NCI-H1105 treated with DMSO at 0.1 percent for 48 hours (cell line): ENCODE measurements at places on chromosomes 2 and 18.

DNA sequence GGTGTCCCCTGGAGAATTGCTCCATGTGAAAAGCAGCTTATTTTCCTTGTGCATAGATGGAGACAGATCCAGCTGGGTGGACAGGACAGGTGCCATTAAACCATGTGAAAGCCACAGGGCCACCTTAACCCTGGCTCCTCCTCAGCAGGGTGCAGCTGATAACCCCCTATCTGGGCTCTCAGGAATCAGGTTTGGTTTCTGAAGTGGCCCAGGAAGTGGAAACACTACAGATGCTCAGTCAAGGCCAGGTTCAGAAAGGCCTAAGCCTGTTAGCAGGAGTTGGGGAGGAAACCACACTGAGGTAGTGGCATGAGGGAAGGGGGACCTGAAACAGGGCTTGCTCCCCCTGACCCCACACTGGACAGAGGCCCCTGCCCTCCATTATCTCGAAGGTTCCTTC lies 217.0 kb downstream of the SPP2 start:
- no peak for DNase-seq

DNA sequence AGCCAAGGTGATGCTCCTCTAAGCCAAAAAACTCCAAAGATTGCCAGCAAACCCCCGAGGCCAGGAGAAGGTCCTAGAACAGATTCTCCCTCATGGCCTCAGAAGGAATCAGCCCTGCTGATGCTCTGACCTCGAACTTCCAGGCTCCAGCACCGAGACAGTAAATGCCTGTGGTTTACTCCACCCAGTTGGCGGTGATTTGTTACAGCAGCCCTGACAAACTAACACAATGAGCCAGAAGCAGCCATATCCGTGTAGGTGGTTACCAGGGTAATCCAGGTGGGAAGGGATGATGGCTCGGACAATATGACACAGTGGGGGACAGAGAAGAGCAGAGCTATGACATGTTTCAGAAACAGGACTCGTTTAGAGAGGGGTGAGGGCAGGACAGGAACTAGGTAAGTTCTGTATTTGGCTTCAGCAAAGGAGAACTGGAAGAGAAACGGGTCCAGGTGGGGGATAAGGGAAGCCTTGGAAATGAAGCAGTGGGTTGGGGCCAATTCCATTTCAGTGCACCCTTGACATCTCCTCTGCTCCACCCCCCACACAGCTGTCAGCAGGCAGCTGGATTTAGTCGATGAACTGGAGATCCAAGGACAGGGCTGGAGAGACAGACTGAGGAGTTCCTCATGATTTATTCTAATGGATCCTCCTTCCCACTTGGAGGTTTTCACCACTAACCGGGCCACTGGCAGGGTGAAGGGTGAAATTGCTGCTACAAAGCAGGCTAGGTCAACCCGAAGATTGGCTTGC lies 179.7 kb upstream of the SH3BP4 start:
- DNase-seq = no peak

DNA sequence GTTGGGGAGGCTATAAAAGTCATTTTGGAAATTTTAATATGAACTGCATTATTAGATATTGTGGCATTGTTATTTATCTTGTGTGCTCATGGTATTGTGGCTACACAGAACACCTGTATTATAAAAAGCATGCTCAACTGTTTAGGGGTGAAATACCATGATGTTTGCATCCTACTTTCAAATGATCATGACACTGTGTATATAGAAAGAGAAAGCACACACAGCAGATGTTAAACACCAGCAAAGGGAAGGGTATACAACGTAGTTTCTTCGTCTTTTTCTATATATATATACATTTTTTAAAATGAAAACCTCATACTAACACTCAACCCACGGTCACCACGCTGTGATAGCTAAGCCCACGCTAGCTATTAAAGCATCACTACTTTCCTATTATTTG lies 27.1 kb downstream of the STARD7 start:
- no peak for DNase-seq

GRCh38 chr18:48791636-48792105 lies 159.1 kb downstream of the SMAD7 start:
- no peak for DNase-seq

- DNase-seq = no peak
These were observed 24.8 kb upstream of the TFCP2L1 start for GRCh38 chr2:121309801-121310200.

GRCh38 chr2:208356846-208357574 lies 49.6 kb upstream of the PTH2R start:
- DNase-seq = no peak

- peak; percentile 31 for DNase-seq
These were observed 80.8 kb upstream of the LPIN2 start for GRCh38 chr18:3093624-3094337.

DNA sequence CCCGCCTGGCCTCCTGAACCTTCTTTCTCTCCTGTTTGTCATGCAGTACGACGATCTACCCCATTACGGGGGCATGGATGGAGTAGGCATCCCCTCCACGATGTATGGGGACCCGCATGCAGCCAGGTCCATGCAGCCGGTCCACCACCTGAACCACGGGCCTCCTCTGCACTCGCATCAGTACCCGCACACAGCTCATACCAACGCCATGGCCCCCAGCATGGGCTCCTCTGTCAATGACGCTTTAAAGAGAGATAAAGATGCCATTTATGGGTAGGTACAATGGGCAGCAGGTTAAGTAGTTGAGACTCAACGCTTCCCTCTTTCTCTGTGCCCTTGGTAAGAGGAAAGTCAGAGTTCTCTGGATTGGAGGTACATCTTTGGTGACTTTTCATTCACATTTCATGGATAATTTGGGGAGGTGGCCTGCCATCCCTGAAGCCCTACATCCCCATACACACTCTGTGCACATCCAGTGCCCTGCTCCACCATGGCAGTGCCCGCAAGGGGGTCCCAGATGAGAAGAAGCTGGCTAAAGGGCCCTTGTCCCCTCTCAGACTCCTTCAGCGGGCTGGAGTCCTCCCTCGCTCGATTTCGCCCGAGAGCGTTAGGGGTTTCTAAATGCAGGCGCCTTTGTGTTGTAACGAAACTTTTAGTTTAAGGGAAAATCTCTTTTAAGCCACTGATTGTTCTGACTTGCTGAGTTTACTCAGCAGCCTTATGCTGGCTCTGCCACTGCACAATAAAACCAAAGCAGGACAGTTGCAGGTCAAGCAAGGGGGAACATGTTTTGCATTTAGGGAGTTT lies 3.0 kb downstream of the MEIS1 start:
- DNase-seq = no peak

DNA sequence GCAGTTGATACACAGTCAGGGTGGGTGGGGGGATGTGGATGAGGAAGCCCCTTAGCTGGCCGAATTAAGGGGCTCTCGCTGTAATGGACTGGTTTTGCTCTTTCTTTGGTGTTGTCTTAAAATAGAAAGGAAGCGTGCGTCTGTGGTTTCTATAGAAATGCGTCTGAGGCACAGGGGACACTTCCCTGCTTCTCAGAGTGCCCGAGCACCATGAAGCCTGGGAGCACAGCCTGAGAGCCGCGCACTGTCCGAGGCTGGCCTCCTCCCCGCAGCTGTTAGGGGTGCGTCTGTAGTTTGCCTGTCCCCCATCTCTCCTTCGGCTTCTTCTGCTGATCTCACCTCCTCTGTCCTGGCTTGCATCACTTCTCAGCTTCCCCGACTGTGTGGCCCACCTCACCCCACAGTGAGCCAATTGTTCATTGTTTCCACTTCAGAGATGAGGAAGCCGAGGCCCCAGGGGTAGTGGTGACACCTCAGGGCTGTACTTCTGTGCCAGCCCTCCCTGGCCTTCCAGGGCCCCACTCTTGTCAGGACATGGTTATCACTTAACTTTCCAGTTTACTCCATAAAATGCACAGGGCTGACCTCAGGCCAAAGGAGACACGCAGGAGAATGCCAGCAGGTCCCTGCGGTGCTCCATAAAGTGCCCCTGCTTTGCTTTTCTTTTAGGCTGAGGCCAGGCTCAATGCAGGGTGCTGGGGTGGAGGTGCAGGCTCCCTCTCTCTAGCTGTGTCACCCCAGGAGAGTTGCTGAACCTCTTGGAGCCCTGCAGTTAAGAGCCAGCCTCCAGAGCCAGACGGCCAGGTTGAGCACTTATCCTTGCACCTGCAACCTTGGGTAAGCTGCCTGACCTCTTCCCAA lies 210.6 kb downstream of the SEPTIN10 start:
- DNase-seq = no peak
